DMS53 (cell line): ENCODE measurements at places on chromosomes 1 and 21.

DNA sequence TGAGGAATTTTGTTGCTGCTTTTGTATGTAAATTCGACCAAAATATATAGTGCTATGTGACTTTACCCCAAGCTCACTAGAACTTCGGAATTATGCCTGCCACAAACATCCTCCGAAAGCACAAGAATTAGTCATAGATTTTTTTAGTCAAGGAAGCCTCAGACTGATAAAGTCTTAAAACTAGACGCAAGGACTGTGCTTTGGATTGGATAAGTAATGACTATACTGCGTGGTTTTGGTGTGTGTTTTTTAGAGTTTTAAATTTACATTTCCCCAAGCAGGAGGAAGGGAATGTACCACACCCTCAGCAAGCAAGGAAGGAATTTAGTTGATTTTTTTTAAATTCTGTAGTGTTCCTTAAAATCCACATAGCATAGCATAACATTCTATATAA, 10.3 kb downstream of the WLS start:
- no peak for DNase-seq

- DNase-seq: no peak
These were observed 16.0 kb downstream of the IRF2BP2 start for GRCh38 chr1:234593771-234594504.

GRCh38 chr1:43044572-43045361, 86.1 kb upstream of the SLC2A1 start:
- DNase-seq: no peak

- no peak for DNase-seq
These were observed 164.5 kb upstream of the UBE2U start for GRCh38 chr1:64038965-64039364.

GRCh38 chr1:197948926-197949899, 32.0 kb downstream of the LHX9 start:
- no peak for DNase-seq

DNA sequence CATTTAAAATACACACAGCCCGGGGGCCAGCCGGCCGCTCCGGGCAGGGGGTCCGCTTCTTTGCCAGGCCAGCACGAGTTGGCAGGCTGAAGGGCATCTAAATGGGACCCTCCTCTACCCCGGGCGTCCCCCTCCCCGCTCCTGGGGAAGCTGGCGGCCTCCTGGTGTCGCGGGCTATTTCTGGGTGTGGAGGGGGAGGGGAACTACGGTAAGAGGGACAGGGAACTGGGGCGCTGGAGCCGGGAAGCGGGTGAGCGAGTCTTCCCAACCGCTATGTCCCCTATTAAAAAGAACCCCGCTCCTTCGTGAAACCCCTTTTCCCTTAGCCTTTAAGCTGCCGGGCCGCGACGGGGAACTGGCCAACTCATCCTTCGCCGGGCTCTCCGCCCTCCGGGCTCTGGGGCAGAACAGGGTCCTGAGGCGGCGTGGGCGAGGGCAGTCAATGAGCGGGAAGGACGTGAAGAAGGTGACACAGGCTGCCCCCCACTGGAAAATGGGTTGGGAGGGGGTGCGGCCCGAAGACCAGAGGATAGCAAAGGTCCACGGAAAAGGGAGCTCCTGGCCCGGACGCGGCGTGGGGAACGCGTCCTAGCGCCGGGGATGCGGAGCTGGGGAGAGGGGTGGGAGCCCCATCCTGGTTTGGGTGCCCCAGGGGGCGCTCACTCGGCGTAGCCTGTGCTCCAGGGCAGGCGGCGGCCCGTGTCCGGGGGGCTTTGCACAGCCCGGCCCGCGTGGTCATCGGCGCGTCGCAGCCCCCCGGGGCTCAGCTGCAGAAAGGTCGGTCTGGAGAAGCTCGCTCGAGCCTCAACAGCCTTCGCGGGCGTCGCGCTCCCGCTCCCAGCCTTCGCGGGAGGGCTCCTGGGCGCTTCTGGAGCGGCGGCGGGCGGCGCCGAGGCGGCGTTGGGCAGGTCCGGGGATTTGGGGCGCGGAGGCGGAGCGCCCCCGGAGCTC, 544 bp downstream of the PPM1J start:
- peak; percentile 63 for DNase-seq

DNA sequence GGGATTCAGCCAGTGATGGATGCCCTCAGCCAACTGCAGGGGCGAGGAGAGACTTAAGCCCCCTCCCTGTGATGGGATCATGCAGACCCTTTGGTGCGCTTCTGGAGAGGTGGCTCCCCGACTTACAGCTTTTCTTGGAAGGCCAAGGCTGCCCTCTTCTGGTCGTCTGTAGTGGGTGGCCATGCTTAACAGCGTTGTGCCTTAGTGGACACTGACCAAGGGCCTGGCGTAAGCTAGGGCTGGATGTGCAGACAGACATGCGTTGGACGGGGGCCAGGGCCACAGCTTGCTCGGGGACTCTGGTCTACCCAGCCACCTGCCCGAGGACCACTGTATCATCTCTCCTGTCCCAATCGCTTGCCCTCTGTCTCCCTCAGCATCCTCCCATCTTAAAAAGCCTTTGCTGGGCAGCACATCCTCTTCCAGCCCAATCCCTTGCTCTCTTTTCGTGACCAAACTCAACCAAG, 5.5 kb downstream of the AZIN2 start:
- DNase-seq: peak; percentile 87

DNA sequence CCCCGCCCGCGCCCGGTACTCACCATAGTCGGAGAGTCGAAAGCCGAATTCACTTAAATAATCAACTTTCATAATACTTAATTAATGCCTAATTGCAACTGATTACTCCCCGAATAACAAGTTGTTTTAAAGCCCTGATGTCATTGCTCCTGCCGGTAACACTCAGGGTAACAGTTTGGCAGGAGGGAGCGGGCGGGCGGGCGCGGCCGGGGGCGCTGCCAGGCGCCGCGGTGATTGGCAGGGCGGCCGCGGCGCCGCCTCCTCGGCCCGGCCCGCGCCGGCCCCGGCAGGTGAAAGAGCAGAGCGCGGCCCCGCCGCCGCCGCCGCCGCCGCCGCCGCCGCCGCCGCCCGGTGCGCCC, 102.2 kb downstream of the CASZ1 start:
- no peak for DNase-seq

DNA sequence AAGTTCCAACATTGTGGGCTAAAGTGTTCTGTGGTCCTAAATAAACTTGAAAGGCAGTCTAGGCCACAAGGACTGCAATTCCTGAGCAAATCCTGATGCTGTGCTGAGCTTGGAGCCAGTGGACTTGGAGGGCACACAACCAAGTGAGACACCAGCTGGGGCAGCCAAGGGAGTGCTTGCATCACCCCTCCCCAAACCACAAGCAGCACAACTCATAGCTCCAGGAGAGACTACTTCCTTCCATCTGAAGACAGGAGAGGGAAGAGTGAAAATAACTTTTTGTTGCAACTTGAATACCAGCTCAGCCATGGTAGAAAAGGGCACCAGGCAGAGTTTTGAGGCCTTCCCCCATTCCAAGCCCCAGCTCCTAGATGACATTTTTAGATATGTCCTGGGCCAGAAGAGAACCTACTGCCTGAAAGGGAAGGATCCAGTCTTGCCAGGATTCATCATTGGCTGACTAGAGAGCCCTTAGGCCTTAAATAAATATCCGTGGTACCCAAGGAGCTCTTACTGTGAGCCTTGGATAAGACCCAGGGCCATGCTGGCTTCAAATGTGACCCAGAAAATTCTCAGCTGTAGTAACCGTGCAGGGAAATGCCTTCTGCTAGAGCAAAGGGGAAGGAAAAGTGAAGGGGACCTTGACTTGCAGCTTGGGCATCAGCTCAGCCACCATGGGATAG, 35.4 kb upstream of the LRRC8B start:
- no peak for DNase-seq

- peak; percentile 73 for DNase-seq
These were observed 51.7 kb upstream of the ACADM start for GRCh38 chr1:75672528-75673393.

DNA sequence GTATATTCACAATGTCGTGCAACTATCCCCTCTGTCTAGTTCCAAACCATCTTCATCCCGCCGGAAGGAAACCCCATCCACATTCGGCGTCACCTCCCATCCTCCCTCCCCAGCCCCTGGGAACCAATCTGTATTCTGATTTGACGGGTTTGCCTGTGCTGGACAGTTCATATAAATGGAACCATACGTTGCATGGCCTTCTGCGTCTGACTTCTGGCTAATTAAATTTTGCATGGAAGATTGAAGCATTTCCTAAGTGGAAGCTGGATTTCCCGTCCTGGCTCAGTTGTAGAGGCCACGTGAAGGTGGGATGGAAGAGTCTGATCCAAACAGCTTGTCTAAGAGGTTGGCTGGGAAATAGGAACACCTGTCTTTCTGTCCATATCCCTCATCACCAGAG, 14.6 kb downstream of the SPSB1 start:
- DNase-seq: no peak

DNA sequence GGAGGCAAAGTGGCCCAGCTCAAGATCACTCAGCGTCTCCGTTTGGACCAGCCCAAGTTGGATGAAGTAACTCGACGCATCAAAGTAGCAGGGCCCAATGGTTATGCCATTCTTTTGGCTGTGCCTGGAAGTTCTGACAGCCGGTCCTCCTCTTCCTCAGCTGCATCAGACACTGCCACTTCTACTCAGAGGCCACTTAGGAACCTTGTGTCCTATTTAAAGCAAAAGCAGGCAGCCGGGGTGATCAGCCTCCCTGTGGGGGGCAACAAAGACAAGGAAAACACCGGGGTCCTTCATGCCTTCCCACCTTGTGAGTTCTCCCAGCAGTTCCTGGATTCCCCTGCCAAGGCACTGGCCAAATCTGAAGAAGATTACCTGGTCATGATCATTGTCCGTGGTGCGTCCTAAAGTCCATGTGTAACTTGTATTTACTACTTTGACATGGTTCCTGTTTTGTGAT, 2.7 kb downstream of the RBM15 start:
- no peak for DNase-seq

- peak; percentile 81 for DNase-seq
These were observed 19.7 kb upstream of the ALDH9A1 start for GRCh38 chr1:165717918-165718515.

GRCh38 chr1:145729196-145729595, 9.9 kb downstream of the CD160 start:
- no peak for DNase-seq

DNA sequence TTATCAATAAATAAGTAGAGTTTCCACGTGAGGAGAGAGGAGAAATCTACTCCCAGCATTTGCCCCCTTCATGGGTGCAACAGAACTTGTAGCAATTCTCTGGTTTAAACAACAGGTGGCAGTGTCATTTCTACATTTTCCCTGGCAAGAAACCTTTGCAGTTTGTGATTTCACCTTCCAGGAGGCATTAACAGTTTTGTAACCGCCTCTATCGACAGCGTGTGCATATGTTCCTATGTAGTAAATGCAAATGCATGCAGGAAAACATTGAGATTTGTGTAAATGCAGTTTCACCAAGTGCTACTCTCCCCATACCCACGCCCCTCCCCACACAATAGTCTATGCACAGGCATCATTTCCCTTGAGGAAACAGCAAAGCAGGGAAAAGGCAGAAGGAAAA, 494.7 kb downstream of the SMYD3 start:
- DNase-seq: peak; percentile 63

- DNase-seq: no peak
These were observed 139.6 kb downstream of the BRINP2 start for GRCh38 chr1:177310326-177310725.

DNA sequence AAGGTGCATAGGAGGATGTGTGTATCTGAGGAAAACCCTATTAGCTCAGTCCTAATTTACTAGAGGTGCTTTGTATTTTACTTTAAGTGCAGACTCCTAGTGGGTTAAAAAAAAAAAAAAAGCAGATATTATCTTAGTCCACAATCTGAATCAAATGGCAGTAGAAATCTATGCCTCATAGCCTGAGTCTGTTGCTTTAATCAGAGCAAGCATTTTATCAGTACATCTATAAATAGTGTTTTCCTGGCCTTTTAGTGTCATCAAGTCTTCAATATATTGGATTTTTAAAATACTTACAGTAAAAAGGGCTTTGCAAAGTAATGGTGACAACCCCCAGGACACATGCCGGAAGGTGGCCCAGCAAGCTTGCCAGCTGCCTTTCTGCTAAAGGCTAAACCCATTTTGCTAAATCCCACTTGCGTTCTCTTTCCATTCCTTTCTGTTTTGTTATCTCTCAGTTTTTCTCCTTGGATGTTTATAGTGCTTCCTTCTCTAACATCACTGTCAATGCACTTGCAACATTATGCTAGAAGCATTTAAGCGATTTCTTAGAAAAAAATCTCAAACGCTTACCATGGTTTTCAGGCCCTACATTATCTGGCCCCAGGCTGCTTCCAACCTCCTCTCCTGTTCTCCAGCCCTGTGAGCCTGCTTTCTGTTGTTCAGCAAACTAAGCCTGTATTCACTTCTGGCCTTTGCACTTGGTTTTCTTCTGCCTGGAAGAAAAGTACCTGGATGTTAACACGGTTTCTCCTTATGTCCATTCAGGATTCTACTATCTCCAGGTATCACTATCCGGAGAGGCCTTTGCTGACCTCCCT, 206.3 kb downstream of the PDE4B start:
- DNase-seq: no peak

DNA sequence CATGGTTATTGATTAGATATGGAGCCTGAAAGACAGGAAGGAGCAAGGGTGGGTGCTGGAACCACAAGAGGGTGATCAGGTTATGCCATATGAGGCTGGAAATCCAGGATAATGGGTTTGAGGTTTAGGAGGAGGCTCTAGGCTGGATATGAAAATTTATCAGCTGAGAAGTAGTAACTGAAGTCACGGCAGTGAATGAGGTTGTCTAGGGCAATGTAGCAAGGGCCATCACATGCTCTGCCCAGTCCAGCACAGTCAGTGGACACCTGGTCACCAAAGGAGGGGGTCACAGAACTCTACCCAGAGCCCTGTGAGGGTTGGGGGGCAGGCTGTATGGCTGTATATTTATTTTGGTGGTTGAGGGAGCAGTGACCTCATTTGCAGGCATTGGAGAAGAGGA, 10.5 kb upstream of the TMEM61 start:
- DNase-seq: no peak

DNA sequence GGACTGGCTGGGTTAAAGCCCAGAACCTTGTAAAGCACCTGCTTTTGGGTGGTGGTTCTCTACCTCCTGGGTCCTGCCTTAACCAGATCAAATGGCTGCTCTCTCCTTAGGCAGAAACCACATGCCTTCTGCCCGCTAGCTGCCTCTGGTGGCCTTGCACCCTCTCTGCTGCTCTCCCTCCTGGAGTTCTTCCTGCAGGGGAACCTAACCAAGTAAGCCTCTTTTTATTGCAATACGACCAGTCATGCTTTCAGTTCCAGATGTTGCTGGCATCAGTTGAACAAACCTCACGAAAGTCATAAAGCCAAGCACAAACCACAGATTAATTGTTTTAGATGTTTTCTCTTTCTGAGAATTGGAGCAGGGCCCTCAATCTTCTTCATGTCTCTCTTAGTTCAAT, 118.9 kb downstream of the GDAP2 start:
- no peak for DNase-seq

DNA sequence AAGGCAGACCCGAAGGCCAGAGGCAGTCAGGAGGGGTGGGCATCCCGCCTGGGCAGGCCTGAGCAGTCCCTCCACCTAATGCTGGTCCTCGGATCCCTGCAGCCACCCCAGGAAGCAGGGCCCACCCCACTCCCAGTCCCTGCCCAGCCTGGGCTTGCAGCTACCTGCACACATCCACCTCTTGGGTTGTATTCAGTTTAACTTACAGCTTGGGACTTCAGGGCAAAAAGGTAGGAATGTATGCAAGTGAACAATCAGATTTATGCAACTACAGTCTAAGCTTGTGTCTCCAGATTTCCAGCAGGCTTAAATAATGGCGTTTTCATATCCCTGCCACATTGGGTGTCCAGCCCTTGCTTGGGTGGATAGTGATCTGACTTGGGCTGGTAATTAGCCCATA, 17.4 kb downstream of the LDLRAP1 start:
- no peak for DNase-seq

GRCh38 chr1:172351346-172351745, 69.1 kb upstream of the C1orf105 start:
- DNase-seq: no peak
